ENCODE measurements at places on chromosomes 1 and 21.

GRCh38 chr21:15063081-15063813, 1.6 kb downstream of the NRIP1 start:
- DNase-seq: no peak

- DNase-seq: no peak
Observed at GRCh38 chr1:98260839-98261238, 340.0 kb upstream of the DPYD start.

DNA sequence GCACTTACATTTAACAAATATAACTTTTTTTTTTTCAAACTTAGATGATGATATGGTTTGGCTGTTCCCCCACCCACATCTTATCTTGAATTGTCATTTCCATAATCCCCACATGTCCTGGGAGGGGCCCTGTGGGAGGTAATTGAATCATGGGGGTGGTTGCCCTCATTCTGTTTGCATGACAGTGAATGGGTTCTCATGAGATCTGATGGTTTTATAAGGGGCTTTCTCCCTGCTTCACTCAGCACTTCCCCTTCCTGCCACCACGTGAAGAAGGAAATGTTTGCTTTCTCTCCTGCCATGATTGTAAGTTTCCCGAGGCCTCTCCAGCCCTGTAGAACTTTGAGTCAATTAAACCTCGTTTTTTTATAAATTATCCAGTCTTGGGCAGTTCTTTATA, 432.6 kb downstream of the AMY1C start:
- no peak for DNase-seq

- no peak for DNase-seq
Observed at GRCh38 chr1:95195046-95195445, 39.0 kb upstream of the RWDD3 start.

- no peak for DNase-seq
Observed at GRCh38 chr1:240306673-240307072, 215.0 kb downstream of the FMN2 start.

DNA sequence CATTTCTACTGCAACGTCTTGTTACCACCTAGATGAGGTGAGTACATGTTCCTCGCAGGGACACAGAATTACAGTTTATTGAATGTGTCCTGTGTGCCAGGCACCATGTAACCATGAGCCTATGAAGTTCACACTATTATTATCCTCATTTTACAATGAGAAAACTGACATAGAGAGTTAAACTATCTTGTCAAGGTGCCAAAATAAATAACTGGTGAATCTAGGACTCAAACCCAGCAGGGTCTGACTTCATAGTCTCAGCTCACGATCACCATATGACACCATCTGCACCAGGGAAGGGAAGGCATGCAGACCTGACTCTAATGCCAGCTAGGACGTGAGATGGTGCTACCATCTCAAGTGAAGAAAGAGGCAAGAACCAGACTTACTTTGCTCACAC, 2.4 kb downstream of the SELE start:
- no peak for DNase-seq

DNA sequence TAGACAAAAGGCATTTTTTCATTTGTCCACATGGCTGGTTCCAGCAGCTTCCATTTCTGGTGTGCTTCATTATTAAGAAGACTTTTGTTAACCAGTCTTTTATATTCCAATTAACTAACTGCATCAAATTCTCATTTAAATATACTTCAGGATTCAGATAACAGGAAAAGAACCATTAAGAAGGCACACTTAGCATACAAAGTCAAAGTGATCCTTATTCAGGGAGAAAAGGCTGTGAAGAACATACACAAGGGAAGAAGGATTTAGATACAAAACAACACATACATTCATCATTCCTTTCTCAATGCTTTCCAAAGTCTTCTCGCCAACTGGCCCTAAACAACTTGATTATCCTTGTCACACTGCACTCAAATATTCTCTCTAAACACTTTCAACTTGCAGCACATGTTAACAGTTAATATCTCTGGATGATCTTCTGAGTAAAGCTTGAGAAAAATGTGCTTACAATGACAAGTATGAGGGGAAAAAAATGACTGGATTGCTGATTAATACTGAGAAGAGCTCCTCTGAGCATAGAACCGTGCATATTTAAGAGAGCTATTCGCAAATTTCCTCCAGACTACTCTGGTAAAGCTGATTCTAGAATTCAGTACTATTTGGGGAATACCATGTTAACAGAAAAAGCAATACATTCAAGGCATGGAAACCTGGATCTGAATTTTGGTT, 225.2 kb upstream of the TNR start:
- DNase-seq: no peak

DNA sequence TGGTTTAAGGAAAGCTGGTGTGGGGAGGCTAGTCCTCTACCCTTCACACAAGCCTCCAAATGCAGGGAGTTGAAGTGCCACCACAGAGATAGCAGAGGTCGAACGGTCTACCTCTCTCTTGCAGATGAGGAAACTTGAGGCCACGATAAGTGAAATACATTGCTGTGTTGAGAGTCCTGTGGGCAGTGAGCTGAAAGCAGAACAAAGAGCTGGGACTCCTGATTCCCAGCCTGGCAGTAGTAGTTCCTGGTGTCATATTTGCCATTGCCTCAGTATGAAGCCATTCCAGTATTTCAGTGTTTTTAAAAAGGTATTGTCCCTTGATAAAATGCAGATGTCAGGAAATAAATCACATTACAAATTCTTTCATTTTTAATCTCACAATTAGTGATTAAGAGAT, 28.6 kb downstream of the AK4 start:
- peak; percentile 76 for DNase-seq

GRCh38 chr1:43622471-43622870, 27.5 kb upstream of the KDM4A start:
- no peak for DNase-seq

- no peak for DNase-seq
Observed at GRCh38 chr1:7613851-7614205, 157.3 kb upstream of the VAMP3 start.
